ENCODE measurements at places on chromosomes 2 and 18.

GRCh38 chr2:241553981-241554380, 4.6 kb upstream of the BOK start:
- DNase-seq = no peak

DNA sequence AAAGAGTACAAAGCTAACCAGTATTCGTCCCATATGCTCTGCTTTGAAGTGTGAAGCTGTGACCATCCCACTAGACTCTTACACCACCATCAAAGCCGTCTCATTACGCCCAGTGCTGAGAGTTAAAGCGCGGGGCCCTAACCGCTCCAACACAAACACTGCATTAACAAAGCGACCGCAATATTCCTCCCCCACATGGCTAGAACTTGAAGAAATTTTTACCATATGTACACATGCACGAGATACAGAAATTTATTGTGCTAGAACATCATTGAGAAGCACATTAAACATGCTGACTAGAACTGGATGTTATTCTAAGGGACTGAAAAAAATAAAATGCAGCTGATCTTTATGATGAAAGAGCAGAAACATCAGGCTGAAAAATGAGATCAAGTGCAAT, 20.5 kb downstream of the FTCDNL1 start:
- DNase-seq = no peak

DNA sequence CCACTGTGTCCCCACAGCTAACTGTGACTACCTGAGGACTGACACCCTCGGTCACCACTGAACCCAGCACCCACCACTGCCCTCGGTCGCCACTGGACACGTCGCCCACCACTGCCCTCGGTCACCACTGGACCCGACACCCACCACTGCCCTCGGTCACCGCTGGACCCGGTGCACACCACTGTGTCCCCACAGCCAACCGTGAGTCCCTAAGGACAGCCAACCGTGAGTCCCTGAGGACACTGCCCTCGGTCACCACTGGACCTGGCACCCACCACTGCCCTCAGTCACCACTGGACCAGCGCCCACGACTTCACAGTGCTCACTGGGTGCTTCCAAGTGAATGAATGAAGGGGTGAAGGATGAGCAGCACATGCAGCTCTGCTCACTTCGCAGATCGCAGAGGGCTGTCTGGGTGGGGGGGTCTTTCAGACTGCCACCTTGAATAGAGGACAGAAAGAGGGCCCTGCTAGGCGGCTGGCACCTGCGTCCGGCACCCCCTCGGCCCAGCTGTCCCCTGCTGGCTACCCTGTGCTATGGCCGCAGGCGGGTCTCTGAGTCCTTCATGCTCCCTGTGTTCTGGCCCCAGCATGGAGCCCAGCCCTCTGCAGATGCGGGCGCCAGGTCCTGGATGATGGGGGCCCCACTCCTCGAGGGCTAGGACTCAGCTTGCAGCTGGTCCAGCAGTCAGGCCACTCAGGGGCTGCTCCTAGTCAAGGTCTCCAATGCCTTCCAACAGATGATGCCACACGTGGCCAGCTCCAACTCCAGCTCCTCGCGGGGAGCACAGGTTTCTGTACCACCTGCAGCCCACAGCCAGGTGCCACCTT, 51.4 kb upstream of the GPC1 start:
- no peak for DNase-seq

DNA sequence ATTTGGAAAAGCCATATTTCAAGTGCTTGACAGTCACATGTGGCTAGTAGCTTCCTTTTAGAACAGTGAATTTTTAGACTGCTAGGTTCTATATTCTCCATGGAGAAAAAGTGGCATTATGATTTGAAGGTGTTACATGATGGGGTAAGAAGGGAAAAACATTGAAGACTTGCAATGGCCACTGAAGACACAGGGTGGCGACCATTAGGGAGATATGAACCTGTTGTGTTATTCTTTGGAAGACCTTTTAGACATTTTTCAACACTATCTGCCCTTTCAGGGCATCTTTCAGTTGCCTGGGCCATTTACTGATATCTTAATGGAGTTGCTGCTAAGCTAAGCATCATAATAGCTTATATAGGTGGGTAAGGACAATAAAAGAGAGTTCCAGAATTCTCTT, 1387.2 kb downstream of the SUCLG1 start:
- DNase-seq = no peak

DNA sequence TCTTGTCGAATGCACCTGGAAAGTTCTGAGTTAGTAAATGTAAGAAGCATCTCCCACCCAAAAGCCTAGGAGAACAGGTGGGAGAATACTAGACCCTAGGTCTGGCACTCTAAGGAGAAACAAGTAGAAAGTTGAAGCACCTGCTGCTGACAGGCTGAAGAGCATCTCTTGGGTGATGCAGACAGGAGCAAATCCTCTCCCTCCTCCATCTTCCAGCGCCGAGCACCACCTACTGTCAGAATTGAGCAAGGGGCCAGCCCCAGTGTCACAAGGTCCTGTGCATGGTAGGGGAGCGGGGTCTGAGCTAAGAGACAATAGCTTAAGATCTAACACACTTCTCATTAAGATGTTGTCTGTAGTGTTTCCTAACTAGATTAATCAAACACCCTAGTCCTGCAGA, 52.9 kb downstream of the HK2 start:
- no peak for DNase-seq

DNA sequence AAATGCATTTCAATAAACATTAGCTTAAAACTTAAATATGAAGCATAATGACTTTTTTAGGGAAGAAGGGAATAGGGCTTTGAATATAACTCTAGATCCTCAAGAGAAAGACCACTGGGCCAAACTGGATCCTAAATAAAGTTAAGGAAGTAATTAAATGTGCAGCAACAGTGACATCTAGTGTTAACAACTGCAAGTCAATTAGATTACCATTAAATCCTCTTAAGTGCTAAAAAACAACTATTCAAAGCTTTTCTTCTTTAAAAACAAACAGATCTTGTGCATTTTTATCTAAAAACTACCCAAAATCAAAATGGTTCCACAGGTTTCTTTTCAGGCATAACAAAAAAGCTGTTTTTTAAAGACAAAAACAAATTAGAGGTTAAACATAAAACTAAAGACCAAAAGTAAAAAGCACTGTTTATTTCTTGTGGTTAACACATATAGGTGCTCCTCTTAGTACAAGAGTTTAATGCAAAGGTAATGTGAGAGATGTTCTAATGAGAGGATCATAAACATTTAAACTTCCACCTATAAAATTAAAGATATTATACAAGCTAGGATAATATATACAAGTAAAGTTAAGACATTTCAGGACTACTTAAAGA, 111.4 kb downstream of the THADA start:
- peak; percentile 37 for DNase-seq

- no peak for DNase-seq
Measured at GRCh38 chr2:133338224-133338623, 230.0 kb downstream of the NCKAP5 start.

GRCh38 chr2:165793161-165793778, 777 bp downstream of the GALNT3 start:
- no peak for DNase-seq

GRCh38 chr2:219519526-219519916, 5.2 kb downstream of the ASIC4 start:
- no peak for DNase-seq

GRCh38 chr2:18118703-18119102, 240.2 kb downstream of the KCNS3 start:
- no peak for DNase-seq

DNA sequence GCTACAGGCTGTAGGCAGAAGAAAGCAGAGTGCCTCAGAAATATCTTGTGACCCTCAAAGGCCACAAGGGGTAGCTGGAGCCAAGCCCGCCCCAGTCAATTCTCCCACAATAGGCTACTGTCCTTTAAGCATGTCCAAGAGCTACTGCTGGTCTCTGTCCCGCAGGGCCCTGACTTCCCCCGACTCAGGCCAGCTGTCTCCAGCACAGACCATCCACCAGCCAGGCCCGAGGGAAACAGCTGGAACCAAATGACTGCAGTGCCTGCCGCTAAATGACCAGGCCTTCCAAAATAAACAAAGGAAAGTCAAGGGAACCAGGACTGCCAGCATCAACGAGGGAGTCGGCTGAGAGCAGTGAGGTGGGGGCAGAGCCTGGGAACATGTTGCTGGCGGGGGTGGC, 36.7 kb downstream of the MCFD2 start:
- no peak for DNase-seq

DNA sequence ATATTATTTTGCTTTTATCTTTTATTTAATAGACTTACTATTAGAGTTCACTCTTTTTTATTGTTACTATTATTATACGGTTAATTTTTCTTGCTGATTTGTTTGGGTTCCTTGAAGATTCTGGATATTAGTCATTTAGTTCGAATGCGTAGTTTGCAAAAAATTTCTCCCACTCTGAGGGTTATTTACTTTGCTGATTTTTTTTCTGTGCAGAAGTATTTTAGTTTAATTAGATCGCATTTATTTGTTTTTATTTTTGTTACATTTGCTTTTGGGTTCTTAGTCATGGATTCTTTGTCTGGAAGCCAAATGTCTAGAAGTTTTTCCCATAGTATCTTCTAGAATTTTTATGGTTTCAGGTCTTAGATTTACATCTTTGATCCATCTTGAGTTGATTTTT, 585.2 kb downstream of the CPS1 start:
- no peak for DNase-seq

DNA sequence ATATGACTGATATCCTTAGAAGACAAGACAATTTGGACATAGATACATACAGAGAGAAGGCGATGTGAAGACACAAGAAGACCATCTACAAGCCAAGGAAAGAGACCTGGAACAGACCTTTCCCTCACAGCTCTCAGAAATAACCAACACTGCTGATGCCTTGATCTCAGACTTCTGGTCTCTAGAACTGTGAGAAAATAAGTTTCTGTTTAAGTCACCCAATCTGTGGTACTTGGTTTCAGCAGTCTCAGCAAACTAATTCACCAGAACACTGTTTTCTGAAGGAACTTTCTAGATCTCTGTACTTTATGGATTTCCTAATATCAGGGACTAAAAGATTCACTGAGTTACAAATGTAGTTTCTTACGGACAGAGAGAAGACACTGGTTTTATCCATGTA, 58.8 kb downstream of the NAB1 start:
- no peak for DNase-seq

DNA sequence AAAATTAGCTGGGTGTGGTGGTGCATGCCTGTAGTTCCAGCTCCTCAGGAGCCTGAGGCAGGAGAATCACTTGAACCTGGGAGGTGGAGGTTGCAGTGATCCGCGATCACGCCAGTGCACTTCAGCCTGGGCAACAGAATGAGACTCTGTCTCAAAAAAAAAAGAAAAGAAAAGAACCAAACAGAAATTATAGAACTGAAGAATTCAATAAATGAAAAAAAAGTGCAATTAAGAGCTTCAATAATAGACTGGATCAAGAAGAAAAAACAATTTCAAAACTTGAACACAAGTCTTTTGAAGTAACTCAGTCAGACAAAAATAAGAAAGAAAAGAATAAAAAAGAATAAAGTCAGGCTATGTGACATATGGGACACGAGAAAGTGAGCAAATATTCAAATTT, 175.8 kb upstream of the ZSWIM2 start:
- DNase-seq = no peak

GRCh38 chr2:215531284-215531683, 95.4 kb upstream of the FN1 start:
- DNase-seq = no peak

GRCh38 chr2:224407241-224407701, 5.4 kb upstream of the FAM124B start:
- no peak for DNase-seq

DNA sequence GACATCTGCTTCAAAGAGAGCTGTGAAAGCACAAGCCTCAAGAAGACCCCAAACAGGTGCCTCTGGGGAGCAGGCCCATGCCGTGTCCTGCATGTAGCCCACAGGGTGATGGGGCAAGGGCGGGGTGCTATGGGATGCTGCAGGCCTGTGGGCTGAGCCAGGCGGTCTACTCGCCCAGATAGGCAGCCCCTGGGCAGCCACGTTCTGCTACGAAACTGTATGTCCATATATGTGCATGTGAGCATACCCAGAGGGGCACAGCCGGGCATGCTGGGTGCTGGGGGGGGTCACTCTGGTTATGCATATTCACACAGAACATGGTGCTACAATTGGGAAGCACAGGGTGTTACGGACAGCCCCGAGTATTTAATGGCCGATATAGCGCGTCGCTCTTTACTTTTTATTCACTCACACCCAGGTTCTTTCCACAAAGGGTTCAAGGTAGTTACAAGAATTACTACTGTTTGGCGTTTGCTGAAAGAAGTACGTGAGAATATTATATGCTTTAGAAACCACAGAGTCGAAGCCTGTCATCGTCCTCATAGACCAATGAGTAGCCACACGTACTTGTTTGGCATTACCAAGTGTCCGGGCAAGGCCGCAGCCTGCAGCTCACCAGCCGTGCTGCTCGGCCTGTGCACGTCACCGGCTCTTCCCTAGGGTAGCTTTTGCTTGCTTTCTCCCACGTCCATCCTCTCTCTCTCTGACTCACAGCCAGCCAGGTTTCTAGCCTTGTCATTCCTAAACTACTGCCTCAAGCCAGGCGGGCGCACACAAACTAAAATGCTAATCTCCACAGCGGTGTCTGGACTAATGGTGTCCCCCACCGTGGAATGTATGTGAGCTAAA, 14.4 kb downstream of the MTERF4 start:
- no peak for DNase-seq

DNA sequence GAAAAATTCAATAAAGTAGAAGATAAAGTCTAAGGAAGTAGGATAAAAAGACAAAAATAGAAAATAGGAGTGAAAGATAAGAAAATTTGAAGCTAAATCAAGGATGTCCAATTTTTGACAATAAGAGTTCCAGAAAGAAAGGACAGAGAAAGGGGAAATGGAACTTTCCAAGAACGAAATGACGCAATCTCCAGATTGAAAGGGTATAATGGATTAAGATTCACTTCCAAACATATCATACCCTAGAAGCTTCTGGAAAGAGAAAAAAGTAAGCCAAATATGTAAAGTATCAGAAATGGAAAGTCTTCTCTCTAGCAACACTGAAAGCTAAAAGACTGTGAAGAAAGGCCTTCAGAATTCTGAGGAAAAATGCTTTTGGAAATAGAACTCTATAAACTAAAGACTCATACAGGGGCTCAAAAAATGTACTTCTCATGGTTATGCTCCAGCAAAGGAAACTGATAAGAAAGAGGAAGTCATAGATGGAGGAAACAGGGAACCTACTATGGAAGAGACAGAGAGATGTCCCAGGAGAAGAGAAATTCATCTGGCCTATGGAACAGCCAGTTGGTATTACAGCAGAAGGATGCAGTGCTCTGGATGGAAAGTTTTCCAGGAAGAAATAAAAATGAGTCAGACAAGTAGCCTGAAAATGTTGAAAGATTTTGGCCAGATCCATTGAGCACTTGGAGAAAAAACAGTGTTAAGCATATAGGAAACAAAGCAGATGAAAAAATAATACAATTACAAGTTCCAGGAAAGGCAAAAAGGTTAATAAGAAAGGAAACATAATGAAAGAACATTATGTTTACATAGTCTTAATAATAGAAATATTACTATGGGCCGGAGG, 20.1 kb downstream of the CASP8 start:
- no peak for DNase-seq

- no peak for DNase-seq
Measured at GRCh38 chr2:1656326-1656960, 87.9 kb downstream of the PXDN start.

Measured in AG04449 (cell line).